ENCODE measurements at places on chromosomes 12 and 14. TPM values are rescaled to one million over a fixed set of nuclear protein-coding genes. Genes with fewer than 3 reads are reported as not detected.

The TSPAN8 gene
- total RNA-seq, result 0.51 TPM

The ANO4 gene
- total RNA-seq, result under 0.01 TPM

- DNase-seq, result no peak
Measured at GRCh38 chr12:11645391-11645790, 4.1 kb upstream of the ETV6 start.

GRCh38 chr12:24906141-24906540 is 42.8 kb downstream of the BCAT1 start:
- no peak for DNase-seq

GRCh38 chr14:33839193-33840076 is 111.4 kb downstream of the EGLN3 start:
- peak; percentile 53 for DNase-seq

- no peak for DNase-seq
Measured at GRCh38 chr12:108247130-108247529, 92.0 kb downstream of the CMKLR1 start.

The DAO gene
- total RNA-seq, result not detected

GRCh38 chr12:68119724-68120211 is 39.8 kb downstream of the IFNG start:
- no peak for DNase-seq

- DNase-seq, result no peak
Measured at GRCh38 chr12:49936925-49937324, 13.6 kb upstream of the AQP2 start.

The SLC25A47 gene
- total RNA-seq, result not detected

The TIMELESS gene
- 2.1 TPM for total RNA-seq

GRCh38 chr12:85831327-85831990 is 4.8 kb downstream of the RASSF9 start:
- DNase-seq, result no peak

DNA sequence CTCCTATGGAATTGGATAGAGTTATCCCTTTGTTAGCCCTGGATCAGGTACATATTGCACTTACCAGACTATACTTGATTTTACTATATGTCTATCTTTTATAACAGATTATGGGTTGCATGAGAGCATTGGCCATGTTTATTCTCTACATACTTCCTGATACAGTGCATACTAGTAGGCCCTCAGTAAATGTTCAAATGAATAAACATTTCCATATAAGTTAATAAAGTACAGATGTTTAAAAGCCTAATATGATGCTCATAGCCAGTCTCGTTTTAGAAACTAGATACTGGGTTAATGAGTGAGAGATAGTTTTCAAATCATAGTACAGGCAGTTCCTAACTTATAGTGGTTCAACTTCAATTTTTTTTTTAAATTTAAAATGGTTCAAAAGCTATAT is 39.5 kb upstream of the TOMM20L start:
- no peak for DNase-seq

The EIF2S3B gene
- total RNA-seq, result 0.29 TPM

- DNase-seq, result no peak
Measured at GRCh38 chr14:32896979-32897697, 41.5 kb upstream of the NPAS3 start.

DNA sequence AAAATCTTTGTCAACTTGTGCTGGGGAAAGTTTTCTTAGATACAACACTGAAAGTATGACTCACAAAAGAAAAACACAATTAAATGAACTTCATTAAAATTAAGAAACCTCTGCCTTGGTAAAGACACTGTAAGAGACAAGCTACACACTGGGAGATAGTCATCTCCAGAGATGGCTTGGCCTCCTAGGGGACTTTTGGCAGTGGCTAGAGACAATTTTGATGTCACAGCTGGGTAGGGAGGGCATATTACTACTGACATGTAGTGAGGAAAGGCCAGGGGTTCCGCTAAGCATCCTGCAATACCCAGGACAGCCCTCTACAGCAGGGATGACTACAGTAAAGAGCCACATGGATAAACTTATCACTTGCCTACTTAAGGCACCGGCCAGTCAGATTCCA is 8.7 kb upstream of the RNASE4 start:
- DNase-seq, result no peak

DNA sequence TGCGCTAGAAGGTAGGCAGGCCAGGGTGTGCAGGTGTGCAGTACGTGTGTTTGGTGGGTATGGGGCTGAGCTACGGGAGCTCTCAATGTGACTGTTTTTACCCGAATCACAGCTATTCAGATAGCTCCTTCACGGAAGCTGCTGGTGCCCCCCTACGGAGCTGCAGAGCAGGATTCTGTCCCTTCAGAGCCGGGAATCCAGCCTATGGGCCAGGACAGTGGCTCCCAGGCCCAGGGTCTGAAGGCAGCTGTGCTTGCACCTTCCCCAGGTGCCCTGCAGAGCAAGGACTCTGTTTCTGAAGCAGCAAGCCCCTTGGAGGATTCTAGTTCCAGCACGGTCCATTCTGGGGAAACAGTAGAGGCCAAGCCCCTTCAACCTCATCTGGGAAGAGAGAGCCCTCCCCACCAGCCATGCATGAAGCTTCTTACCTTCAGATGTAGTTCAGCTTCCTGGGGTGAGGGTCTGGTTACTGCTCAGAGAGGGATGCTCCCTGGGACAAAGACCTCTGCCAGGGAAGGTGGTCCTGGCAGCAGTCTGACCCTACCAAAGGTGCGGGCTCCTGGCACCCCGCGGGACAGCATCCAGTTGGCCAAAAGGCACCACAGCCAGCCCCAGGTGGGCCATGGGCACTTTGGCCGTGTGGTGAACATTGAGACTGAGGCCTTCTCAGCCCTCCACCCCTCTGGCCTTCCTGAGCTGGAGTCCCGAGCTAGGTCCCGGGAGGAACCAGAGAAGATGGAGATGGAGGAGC is 29.1 kb downstream of the PLEKHH1 start:
- DNase-seq, result no peak

GRCh38 chr14:100012478-100013327 is 52.5 kb upstream of the EVL start:
- no peak for DNase-seq

- DNase-seq, result no peak
Measured at GRCh38 chr14:94043111-94043755, 17.1 kb downstream of the OTUB2 start.

The WIF1 gene
- not detected for total RNA-seq

DNA sequence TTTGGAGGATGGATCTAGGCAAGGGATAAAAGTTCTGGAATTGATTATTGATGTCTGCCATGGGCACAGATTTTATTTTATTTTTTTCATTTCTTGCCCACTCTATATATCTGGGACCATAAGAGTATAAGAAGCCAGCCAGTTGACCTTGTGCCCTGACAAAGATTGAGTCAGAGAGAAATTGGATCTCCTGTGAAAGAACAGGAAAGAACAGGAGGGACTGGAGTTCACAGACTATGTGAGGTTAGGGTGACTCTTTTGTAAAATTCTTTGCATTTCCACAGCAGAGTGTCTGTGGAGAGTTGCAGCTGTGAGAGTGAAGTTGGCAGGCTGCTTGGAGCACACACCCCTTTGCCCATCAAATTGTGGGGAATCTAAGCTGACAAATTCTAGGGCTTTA is 358.4 kb upstream of the TBX3 start:
- DNase-seq, result no peak

GRCh38 chr12:119156401-119157044 is 22.2 kb upstream of the HSPB8 start:
- no peak for DNase-seq

DNA sequence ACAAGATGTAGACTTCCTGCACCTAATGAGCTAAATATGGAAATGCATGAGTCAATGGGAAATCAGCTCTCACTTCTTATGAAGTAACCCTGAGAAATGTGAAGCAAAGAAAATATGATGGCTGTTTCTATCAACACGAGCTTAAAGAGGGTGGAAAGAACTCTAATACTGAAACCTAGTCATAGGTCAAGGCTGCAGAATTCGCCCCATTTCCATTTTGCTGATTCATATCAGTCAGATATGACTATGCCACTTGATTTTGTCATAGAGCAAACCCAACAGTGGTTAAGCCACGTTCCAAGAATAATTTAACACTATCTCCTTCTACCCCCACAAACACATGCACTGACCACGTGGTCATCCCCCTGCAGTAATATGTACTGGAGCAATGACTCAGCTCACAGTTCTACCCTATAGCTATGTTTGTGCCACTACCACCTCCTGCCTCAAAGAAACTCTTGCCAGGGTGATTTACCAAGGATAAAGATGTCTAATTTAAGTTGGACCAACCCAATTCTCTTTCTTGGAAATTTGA is 157.5 kb downstream of the TMTC3 start:
- no peak for DNase-seq

DNA sequence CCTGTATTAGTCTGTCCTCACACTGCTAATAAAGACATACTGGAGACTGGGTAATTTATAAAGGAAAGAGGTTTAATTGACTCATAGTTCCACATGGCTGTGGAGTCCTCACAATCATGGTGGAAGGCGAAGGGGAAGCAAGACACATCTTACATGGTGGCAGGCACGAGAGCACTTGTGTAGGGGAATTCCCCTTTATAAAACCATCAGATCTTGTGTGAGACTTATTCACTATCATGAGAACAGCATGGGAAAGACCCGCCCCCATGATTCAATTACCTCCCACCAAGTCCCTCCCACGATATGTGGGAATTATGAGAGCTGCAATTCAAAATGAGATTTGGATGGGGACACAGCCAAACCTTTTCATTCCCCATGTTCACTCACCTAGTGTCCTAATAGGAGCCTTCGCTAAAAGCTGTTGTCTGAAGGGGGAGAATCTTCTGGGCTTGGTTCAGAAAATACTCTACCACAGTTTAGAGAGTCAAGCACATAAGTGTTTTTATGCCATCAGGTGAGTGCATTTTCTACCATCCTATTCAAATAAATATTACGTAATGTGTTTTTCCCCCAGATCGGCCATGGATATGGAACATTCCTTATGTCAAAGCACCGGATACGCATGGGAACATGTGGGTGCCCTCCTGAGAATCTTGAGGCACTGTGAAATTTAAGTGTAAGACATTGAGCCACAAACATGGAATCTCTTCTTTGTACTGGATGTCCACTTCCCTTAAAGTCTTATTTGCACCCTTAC is 19.1 kb upstream of the KCNK13 start:
- no peak for DNase-seq

- DNase-seq, result no peak
Measured at GRCh38 chr14:103625356-103626095, 3.5 kb upstream of the KLC1 start.

GRCh38 chr12:54253240-54253639 is 26.7 kb downstream of the CBX5 start:
- DNase-seq, result no peak

DNA sequence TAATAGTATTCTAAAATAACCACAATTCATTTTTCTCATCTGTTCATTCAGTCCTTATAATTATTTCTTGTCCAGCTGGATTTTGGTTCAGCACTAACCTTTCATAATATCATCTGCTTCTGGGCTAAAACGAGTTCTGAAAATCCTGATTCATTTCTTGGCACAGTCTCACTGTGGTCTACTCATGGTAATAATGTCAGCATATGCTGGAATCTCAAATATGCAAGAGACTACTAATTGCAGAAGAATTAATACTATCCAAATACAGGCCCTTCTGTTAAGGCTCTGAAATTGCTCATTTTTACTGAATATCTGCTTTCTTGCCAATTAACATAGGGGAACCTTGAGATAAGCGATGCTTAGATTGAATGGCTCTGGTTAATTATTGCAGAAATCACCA is 597.1 kb downstream of the RPL10L start:
- no peak for DNase-seq

GRCh38 chr14:60222820-60223219 is 26.2 kb upstream of the PPM1A start:
- no peak for DNase-seq

GRCh38 chr14:102565959-102566358 is 26.5 kb upstream of the RCOR1 start:
- DNase-seq, result no peak

- DNase-seq, result no peak
Measured at GRCh38 chr12:13288937-13289652, 92.6 kb downstream of the EMP1 start.

GRCh38 chr14:59631237-59631636 is 54.6 kb upstream of the CCDC175 start:
- DNase-seq, result no peak

- DNase-seq, result no peak
Measured at GRCh38 chr14:42391146-42391834, 784.6 kb downstream of the LRFN5 start.

DNA sequence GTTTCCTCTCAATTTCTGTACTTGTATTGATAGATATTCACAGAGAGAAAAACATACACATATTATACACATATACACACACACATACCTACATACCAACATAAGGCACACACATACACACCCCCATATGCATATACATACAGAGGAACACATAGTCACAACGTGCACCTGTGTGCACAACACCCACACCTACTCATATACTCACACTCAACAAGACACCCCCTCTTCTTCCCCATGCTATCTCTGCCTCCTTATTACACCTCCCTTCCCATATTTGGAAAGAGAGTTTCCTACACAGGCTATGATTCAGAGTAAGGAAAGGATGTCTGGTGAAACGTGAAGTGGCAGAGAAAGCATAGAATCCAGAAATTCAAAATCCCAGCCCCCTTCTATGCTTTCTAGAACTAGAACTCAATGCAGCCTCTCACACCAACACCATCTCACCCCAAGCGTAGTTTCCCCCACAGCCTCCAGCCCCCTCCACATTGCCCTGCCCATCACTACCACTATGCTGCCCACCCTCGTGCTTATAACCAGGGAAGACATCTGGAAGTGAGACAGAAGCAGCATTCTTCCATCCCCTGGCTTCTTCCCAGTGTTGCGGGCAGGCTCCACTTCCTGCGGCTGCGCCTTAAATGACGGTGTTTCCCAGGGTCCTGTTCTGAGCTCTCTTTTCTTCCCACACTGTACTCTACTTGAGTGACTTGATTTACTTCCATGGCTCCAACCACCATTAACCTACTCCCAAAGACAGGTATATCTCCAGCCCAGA is 2.4 kb downstream of the RNASE8 start:
- no peak for DNase-seq

GRCh38 chr12:115403689-115404088 is 719.7 kb upstream of the TBX3 start:
- no peak for DNase-seq

GRCh38 chr14:82636426-82636825 is 1102.8 kb upstream of the SEL1L start:
- no peak for DNase-seq

- no peak for DNase-seq
Measured at GRCh38 chr12:26461776-26462175, 266.4 kb downstream of the SSPN start.

- no peak for DNase-seq
Measured at GRCh38 chr14:34843011-34843554, 32.1 kb downstream of the BAZ1A start.

The WNT1 gene
- total RNA-seq, result not detected
